ENCODE measurements at places on chromosomes 1 and 21.

DNA sequence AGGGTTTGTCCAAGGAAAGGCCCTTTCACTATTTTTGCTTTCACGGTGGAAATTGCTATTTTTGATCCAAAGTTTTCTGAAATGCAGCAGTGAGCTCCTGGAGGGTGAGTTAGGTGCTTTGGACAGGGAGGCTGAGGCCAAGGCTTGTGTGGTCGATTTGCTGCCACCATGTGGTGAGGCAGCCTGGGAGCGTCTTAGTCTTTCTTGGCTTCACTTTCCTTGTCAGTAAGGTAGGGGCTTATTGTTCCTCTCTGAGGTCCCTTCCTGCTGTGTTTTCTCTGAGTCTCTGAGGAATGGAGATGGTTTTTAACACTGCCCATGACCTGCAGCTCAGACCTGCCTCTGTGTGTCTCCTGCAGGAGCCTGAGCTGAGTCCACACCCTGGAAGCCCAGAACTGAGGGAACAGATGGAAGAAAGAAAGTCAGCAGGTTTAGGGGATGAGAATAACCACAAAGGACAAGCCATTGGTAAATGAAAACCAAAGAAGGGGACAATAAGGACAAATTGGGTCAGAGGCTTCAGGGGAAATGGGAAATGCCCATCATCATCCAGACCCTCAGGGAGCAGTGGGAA lies 20.1 kb upstream of the S100A10 start:
- DNase-seq = no peak

DNA sequence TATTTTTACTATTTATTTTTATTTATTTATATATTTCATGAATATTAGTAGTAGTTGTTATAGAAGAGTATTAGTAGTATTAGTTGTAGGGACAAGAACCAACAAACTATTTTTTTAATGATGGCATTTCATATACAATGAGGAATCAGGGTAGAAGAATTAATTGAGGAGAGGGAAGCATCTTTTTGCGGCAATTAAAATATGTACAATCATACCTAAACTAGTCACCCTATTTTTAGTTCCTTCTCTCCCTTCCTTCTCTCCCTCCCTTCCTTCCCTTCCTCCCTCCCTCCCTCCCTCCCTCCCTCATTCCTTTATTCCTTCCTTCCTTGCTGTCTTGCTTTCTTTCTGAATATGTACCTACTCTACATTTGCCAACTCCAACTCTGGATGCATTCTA lies 189.8 kb downstream of the GRIK1 start:
- no peak for DNase-seq

GRCh38 chr1:74618974-74619373 lies 54.6 kb downstream of the ERICH3 start:
- DNase-seq = no peak

DNA sequence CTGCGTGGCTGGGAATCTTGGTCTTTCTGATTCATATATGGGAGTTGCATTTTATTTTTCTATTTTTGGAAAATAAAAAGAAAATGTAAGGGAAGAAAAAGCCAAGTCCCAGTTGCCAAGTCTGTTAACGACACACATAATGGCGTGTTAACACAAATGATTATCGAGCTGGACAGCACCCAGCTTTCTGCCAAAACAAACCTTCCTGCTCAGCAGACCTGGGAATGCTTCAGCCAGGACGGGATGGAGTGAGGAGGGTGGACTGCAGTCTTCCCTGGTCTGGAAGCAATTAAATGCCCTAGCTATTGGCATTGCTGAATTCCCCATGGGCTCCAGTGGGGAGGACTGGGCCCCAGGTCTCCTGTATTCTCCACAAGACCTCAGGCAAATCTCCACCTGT lies 184.2 kb upstream of the USP24 start:
- no peak for DNase-seq

GRCh38 chr1:84996846-84997666 lies at the start of gene MCOLN2:
MCOLN2 (minus strand) TSS chr1:84997113; CDS start chr1:84996872, 241 bp downstream.
- no peak for DNase-seq

DNA sequence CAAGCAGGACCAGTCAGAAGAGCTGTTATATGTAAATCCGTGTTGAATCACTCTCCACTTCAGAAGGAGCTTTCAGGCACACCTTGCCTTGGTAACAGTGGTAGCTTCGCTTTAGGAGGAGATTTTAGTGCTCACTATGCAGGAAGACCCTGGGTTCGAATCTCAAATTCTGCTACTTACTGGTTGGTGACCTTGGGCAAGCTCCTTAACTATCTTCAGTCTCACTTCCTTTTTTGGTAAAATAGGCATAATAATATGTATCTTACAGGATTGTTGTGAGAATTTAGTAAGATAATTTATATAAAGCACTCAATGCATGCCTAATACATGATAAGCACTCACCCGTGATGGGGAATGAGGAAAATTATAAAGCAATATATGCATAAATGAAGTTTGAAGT lies 46.7 kb upstream of the GPR52 start:
- DNase-seq = no peak

- DNase-seq = no peak
Observed at GRCh38 chr1:17878837-17879236, 123.7 kb downstream of the ACTL8 start.

Data from stimulated activated CD4-positive, alpha-beta T cell treated with anti-CD3 and anti-CD28 coated beads, Interleukin-2, amount 100 ng/mL, for 48 hours (primary cell).